Adrenal gland (tissue), 19 donors: ENCODE measurements at places on chromosomes 6 and 20. TPM values are rescaled to one million over a fixed set of nuclear protein-coding genes. Genes with fewer than 3 reads are reported as not detected.

The REM1 gene
- total RNA-seq: 2.4 TPM

The PAK5 gene
- total RNA-seq: 8.2 TPM

The DSP gene
- total RNA-seq: 13.6 TPM

The FERMT1 gene
- 62.5 TPM for total RNA-seq

The SAMD5 gene
- 0.47 TPM for total RNA-seq

The MAP3K5 gene
- total RNA-seq: 306 TPM

DNA sequence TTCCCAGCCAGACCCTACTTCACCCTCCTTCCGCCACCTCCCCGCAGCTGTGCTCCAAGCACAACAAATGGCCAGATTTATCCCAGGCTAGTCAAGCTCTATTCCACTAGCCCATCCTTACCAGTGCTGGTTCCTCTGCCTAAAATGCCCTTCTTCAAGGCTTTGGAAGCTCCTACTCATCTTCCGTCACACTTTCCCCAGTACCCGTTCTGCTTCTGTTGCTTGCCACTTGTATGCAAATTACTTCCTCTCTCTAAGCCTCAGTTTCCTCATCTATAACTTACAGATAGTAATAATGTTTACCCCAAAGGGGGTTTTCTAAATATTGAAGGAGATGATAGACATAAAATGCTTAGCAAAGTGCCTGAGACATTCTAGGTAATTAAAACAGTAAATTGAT lies 193.1 kb downstream of the MAFB start:
- no peaks in the 10 kb centered on the region for H3K27me3 ChIP-seq
- H3K4me1 ChIP-seq: no peaks in the 10 kb centered on the region
- DNase-seq: no peak
- no peaks in the 10 kb centered on the region for H3K36me3 ChIP-seq
- H3K27ac ChIP-seq: no peak overlapping the region

DNA sequence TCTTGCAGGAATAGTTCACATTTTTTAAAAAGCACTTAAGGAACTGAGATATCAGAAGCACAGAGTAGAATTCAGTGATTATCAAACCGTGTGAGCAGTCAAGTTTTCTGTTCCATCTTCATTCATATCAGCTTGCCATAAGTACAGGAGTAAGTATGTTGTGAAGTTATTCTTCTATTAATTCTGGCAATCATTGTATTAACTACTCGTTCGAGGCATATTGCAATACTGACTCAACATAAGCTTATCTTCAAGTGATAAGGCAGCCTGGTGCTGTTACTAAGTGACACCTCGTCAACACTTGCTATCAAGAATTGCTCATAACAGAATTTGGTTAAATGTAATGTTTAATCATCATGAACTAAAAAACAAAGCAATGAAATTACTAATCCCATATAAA lies 75.7 kb upstream of the SNX9 start:
- no peak overlapping the region for H3K4me3 ChIP-seq
- no peaks in the 10 kb centered on the region for H3K27me3 ChIP-seq
- H3K27ac ChIP-seq: no peak overlapping the region
- no peaks in the 10 kb centered on the region for H3K36me3 ChIP-seq
- H3K4me1 ChIP-seq: no peaks in the 10 kb centered on the region

DNA sequence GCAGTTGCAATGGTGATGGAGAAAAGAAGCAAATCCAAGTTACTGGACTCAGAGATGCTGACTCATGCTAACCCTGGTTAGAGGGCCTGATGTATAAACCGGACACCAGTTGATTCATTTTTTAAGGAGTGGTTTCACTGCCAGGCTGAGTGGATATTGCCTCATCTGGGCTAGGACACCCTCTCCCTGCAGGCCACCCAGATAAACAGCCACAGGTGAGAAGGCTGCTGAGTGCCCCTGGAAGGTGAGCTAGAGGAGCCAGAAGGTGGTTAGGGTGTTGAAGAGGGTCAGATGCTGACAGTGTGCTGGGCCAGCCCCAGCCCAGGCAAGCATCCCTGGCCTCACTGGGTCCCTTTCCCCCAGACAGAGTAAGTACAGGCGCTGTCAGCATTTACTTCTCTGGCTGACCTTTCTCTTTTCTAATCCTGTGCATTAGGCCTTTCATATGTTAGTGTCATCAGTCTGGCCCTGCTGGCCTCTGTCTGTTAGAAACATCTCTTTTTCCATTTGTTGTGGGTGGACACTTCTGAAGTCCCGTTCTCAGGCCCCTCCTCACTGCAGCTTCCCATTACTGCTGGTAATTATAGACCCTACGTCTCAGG lies 13.5 kb downstream of the EPB41L1 start:
- no peaks in the 10 kb centered on the region for H3K27me3 ChIP-seq
- H3K36me3 ChIP-seq: no peaks in the 10 kb centered on the region
- no peak for DNase-seq

DNA sequence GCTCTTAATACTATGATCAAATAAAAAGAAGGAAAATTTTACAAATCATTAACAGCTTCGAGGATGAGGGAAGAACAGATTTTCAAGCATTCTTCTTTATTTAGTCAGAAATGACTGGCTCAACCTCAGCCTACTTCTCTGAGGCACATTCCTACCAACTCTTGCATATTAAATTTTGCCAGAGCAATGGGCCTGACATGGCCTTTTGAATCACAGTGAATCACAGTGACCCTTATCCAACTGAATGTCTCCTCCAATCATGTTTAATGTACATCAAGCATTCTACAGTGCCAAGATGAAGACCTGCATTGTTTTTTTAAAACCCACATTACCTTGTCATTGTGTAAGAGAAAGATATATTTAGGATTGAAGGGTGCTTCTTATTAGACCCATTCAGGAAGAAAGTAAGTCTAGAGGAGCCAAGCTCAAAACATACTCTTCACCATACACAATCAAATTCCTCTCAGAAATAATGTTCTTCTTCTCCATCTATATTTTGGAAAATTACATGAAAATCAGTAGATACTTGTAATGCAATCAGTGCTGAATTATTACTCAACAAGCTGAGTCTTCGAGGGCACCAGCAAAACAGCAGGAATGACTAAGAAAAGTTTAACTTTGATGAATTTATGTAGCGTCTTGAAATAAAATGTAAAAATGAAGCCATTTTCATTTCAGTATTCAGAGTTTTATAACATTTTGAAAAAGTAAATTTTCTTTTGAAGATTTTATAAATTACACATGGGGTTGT lies 44.1 kb upstream of the MOXD1 start:
- H3K4me1 ChIP-seq: no peaks in the 10 kb centered on the region
- H3K27me3 ChIP-seq: no peaks in the 10 kb centered on the region
- DNase-seq: no peak
- no peak overlapping the region for H3K4me3 ChIP-seq

DNA sequence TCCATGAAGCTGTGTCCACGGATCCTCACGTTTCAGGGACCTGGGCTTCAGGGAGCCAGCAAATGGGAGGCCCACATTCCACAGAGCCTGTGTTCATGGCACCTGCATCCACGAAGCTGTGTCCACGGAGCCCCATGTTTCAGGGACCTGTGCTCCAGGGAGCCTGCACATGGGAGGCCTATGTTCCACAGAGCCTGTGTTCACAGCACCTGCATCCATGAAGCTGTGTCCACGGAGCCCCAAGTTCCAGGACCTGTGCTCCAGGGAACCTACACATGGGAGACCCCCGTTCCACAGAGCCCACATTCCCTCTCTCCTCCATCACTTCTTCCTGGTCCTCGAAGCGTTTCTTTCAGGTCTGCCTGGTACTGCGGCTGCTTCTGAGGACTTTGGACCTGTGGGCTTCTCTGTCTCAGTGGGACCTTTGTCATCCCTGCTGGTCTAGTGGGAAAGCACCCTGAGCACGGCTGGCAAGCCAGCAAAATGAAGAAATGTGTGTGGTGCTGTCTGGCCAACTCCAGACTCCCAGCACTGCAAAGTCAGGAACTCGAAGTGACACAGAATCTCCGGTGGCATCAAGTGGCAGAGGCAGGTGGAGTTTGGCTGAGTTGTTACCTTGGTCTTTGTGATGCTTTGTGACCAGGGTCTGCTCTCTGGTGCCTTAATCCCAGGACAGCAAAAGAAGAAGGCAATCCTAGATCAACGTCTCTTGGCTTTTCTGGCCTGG lies 245.9 kb downstream of the DLL1 start:
- no peaks in the 10 kb centered on the region for H3K36me3 ChIP-seq
- DNase-seq: no peak
- no peaks in the 10 kb centered on the region for H3K4me1 ChIP-seq
- H3K27me3 ChIP-seq: no peaks in the 10 kb centered on the region
- H3K27ac ChIP-seq: no peak overlapping the region

- no peaks in the 10 kb centered on the region for H3K36me3 ChIP-seq
- no peak for DNase-seq
- H3K4me1 ChIP-seq: peaks cover 27% of the 10 kb centered on the region
- H3K27ac ChIP-seq: no peak overlapping the region
- H3K27me3 ChIP-seq: no peaks in the 10 kb centered on the region
Observed at GRCh38 chr20:62486484-62486883, 10.7 kb upstream of the GATA5 start.

DNA sequence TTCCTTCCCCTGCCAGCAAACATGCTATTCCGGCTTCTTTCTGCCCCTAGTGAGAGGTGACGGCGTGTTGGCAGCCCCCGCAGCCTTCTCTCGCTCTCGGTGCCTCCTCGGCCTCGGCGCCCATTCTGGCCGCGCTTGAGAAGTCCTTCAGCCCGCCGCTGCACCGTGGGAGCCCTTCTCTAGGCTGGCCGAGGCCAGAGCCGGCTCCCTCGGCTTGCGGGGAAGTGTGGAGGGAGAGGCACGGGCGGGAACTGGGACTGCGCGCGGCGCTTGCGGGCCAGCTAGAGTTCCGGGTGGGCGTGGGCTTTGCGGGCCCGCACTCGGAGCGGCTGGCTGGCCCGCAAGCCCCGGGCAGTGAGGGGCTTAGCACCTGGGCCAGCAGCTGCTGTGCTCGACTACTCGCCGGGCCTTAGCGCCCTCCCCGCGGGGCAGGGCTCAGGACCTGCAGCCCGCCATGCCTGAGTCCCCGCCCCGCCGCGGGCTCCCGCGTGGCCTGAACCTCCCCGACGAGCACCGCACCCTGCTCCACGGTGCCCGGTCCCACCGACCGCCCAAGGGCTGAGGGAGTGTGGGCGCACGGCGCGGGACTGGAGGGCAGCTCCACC lies 20.0 kb upstream of the PXDC1 start:
- no peak overlapping the region for H3K4me3 ChIP-seq
- no peaks in the 10 kb centered on the region for H3K27me3 ChIP-seq
- no peak overlapping the region for H3K27ac ChIP-seq
- DNase-seq: no peak
- no peaks in the 10 kb centered on the region for H3K4me1 ChIP-seq

DNA sequence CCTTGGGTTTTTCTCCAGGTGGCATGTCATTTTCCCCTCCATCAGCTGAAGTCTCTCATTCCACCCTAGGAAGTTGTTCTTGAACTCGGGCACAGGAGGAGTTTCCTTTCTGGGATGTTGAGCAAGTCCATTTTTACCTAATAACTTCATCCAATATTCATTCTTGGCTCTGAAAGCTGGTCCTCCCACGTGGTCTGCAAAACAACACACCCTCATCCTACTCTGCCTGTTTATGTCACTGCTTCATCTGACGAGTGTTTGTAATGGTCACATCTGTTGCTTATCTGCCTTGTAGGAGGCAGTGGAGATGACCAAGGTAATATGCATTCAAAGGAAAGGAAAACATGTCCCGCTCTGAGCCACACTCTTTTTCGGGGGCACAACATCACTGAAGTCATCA lies 41.7 kb upstream of the AIG1 start:
- no peaks in the 10 kb centered on the region for H3K36me3 ChIP-seq
- no peaks in the 10 kb centered on the region for H3K27me3 ChIP-seq
- no peak overlapping the region for H3K4me3 ChIP-seq
- no peaks in the 10 kb centered on the region for H3K4me1 ChIP-seq
- no peak for DNase-seq

DNA sequence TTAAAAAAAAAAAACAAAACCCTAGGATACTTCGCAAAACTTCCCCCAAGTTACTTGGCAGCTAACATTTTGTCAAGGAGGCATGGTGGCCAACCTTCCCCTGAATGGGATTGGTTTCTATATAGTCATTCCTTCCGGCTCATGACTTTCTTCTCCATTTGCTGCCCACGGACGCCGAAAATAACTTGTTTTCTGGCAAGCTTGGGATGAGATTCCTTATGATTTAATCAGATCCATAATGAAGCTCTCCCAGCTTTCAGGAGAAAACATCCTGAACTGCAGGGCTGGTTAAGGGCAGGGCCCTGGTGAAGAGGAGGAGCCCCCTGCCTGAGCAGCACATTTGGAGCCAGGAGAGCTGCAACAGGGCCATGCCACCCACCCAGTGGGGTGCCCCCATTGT lies 49.9 kb downstream of the PPP1R16B start:
- no peaks in the 10 kb centered on the region for H3K36me3 ChIP-seq
- no peaks in the 10 kb centered on the region for H3K4me1 ChIP-seq
- DNase-seq: no peak
- no peaks in the 10 kb centered on the region for H3K27me3 ChIP-seq
- H3K4me3 ChIP-seq: no peak overlapping the region

DNA sequence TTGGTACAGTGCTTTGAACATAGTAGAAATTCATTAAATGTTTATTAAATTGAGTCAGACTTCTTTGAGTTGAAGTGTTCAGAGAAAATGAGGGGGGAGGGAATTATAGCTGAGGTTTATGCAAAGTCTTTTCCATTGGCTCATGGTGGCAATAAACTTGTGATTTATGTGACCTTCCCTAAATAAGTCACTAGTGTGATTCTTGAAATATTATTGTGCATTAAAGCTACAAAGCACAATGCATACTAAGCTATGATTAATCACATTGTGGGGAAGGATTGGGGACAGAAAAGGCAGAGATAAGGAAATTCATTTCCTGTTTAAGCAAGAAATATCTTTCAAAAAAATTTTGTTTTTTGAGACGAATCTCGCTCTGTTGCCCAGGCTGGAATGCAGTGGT lies 877.5 kb downstream of the TFAP2A start:
- H3K4me3 ChIP-seq: no peak overlapping the region
- no peak overlapping the region for H3K27ac ChIP-seq
- no peaks in the 10 kb centered on the region for H3K36me3 ChIP-seq
- DNase-seq: no peak
- H3K27me3 ChIP-seq: no peaks in the 10 kb centered on the region
- no peaks in the 10 kb centered on the region for H3K4me1 ChIP-seq

GRCh38 chr6:138007014-138007472 lies 100.2 kb downstream of the PERP start:
- no peaks in the 10 kb centered on the region for H3K4me1 ChIP-seq
- no peaks in the 10 kb centered on the region for H3K36me3 ChIP-seq
- H3K27me3 ChIP-seq: no peaks in the 10 kb centered on the region
- no peak overlapping the region for H3K4me3 ChIP-seq
- no peak overlapping the region for H3K27ac ChIP-seq

- no peak overlapping the region for H3K4me3 ChIP-seq
- no peak overlapping the region for H3K27ac ChIP-seq
Observed at GRCh38 chr20:1414982-1415381, 22.1 kb upstream of the FKBP1A start.
